ENCODE measurements at places on chromosomes 5 and 9.
A peak's percentile ranks its signal among the peaks of the same experiment; 100 is the strongest.

- no peak for DNase-seq
Measured at GRCh38 chr9:97625620-97626019, 7.5 kb downstream of the TSTD2 start.

DNA sequence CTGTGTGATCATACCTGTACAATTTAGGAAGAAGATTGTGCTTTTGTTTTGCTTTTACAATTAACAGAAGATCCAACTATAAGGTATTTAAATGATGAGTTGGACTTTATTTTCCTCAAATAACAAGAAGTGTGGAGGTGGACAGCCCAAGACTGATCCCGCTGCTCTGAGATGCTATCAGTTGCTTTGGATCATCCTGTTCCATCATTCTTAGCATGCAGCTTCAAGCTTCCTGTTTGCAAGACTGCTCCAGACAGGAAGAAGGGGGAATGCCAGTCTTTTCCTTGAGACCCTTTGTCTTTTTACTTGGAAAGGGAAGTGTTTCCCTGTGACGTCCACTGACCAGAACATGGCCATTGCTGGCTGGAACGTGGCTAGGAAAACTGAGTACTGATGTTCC, 250.8 kb downstream of the ZSWIM6 start:
- no peak for DNase-seq

DNA sequence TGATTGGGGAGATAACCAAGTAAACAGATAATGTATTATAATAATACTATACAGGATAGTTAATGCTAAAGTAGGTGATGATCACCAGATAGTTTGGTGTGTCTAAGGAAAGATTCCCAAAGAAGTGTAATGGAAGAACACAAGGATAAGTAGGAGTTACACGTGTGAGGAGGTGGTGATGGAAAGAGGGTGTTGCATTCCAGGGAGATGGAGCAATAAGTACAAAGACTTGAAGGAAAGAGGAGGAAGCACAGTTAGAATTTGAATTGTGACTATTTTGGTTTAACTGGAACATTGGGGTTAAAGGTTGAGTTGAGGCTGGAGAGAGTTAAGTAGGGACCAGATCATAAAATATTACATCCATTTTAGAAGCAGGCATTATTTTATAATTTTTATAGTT, 76.9 kb downstream of the IPO11 start:
- DNase-seq = no peak

DNA sequence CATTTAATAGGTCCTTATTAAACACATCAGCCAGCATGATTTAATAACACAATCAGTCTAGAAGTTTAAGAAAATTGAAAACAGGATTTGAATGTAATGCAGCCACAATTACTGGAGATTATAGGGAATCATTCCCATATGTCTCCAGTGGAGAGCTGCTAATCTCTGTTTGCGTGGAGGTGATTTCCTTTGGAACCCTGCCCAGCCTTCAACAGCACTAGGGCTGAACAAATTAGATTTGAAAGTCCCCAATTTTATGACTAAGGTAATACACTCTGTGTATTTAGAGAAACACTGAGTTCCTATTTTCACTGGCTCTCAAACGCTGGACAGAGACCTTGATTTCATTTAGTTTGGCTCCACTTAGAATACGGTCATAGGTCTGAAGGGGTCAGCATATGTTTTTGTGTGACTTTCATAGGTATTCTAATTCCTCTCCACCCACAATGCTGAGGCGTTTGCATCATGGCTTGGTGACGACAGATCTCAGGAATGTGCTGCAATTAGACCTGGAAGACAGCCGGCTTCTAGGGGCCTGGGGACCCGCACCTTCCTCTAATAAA, 508.3 kb downstream of the EBF1 start:
- DNase-seq = no peak

DNA sequence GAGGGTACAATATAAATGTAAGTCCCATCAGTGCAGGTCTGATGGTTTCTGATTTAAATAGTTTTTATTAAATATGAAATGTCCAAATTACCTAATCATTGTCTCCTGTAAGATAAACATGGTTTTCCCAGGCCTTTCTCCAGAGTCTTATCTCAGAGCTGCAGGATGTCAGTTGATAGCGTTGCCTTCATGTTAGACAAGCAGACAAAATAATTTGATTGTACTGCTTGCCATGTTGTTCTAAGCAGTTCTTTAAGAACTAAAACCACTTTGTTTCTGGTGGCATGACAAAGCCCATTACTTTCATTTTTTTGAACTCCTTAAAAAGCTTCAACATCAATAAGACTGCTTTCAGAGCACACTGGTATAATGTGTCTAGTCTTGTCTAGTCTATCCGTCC, 1073.5 kb downstream of the MAT2B start:
- DNase-seq = no peak

GRCh38 chr9:14205463-14205862, 108.5 kb downstream of the NFIB start:
- DNase-seq = no peak

DNA sequence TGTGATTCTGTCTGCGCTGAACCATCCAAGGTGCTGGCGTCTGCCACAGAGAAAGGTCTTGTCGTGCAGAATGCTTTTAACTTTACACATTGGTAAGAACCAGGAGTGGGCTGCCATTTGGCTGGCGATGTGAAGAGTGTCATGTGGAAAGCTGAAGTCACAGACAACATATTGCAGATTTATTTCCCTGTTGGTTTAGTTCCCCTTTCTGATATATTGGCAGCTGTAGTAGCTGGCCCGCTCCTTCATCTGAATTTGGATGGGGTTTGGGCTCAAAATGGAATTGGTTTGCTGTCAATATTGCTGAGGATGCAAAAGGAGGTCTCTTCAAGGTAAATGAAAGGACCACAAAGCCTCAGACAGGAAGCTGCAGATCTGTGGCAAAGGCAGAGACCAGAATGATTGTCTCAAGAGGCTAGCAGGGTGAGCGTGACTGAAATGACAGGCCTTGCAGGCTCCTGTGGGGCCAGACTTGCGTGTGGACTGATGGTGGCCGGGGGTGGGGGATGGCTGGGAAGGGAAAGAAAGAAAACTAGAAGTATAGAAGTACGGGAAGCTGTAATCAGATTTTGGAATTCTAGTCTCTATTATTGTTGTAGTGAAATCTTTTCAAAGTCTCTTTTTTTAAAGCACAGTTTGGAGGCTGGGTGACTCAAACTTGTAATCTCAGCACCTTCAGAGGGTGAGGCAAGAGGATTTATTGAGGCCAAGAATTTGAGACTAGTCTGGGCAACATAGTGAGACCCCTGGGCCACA, 25.1 kb upstream of the CD180 start:
- peak; percentile 81 for DNase-seq

- DNase-seq = no peak
Measured at GRCh38 chr5:163585206-163585605, 79.8 kb downstream of the MAT2B start.

- DNase-seq = no peak
Measured at GRCh38 chr5:72152545-72152944, 45.3 kb downstream of the MAP1B start.
